ENCODE measurements at places on chromosomes 11 and 22.

GRCh38 chr22:37753746-37754145, 54.0 kb upstream of the GCAT start:
- DNase-seq: no peak

- no peak for DNase-seq
Measured at GRCh38 chr11:62719302-62719978, 7.8 kb downstream of the HNRNPUL2 start.

DNA sequence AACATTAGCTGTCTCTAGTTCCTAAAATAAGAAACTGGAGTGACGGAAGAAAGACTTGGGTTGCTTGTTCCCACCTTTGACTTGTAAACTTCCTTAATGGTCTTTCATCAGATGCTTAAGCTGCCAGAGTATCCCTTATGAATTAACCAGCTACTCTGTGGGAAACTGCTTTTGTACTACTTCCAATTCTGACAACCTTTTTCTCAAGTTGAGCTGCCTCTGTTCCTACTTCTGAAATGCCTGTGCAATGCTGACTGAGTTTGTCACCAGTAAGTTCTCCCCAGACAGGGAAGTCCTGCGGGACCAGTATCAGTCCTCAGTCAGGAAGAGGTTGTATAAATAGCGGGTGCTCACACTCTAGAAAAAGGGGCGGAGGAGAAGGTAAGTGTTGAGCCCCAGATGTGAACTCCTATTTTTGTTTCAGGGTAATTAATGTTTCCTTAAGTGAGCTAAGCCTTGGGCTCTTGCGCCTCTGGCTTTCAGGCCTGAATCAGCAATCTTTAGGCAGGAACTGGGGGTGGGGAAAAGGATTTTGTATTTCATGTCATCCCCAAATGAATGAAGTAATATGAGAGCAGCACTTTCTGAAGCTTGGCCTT, 67.2 kb downstream of the CECR2 start:
- DNase-seq: no peak

DNA sequence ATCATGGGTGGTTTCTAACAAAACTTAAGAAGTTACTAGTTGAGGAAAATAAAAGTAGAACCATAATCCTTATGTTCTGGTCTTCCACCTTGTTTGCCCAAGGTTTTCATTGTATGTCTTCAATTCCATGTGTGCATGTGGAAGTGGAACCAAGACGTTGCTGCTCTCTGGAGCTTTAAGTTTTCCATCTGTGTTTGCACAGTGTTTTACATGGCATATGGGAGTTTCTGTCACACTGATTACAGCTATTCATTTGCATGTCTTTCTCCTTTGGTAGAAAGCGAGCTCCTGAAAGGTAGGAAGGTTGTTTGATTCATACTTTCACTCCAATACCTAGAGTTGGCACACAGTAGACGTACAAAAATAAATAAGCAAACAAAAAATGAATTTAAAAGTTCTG, 112.6 kb upstream of the LUZP2 start:
- no peak for DNase-seq

DNA sequence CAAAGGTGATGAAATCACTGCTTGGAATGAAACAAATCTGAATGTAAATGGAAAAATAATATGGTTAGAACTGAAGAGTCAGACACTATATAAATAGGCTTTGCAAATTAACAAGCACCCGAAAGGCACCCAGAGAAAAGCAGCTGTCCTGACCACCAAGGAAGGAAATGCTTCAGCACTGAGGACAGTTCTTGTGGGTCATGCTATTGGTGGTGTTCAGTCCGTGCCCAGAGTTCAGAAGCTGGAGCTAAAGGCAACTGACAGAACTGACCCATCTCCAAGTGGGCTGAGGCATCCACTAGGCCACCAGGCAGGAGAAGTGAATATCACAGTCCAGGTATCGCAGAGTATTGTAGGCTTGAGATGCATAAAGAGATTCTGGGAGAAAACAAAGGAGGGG, 208.9 kb downstream of the OPCML start:
- no peak for DNase-seq

DNA sequence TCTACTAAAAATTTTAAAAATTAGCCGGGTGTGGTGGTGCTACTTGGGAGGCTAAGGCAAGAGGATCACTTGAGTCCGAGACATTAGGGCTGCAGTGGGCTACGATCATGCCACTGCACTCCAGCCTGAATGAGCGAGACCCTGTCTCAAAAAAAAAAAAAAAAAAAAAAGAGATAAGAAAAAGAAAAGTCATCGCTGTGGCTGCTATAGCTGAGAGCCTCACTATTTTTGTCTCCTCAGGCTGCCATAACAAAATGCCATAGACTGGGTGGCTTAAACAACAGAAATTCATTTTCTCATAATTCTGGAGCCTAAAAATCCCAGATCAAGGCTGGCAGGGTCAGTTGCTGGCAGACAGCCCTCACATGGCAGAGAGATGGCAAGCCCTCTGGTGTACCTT, 30.1 kb upstream of the DEPDC7 start:
- DNase-seq: no peak

DNA sequence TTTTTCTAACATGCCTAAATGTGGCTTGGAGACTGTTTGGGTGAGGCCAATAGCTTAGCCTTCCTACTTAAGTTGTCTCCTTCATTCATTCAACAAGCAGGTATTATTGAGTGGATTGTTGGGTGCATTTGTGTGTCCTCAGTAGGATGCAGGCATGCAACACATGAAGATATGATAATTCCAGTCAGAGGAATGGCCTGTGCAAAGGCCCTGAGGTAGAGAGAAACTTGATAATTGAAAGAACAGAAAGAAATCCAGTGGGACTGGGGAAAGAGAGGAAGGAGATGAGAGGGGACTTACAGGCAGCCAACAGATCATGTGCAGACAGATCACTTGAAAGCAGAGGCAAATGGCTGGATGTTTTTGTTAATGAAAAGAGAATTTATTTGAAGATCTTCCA, 15.3 kb upstream of the PRAME start:
- no peak for DNase-seq

- DNase-seq: no peak
Measured at GRCh38 chr22:29320546-29320945, 5.0 kb upstream of the RASL10A start.

GRCh38 chr11:33557201-33557600, 143.4 kb downstream of the C11orf91 start:
- no peak for DNase-seq

DNA sequence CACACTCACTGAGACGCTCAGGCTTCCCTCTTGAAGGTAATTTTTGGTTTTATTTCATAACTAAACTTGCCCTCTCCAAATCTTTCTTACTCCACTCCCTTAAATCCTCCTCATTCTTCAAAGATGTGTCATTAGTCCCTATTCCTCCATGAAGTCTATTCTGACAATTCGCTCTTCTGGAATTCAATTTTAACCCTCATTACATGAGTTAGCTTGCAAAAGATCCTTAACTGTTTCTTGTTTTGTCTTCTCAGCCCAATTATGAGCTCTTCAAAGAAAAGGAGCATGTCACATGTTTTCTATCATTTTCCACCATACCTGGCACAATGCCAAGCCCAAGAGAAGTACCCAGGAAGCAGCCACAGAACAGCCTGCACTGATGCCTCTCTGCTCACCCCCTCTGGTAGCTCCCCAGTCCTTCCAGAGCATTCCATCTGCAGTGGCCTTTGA, 13.0 kb downstream of the GALNT18 start:
- no peak for DNase-seq

- no peak for DNase-seq
Measured at GRCh38 chr11:114986365-114986764, 308.0 kb downstream of the NXPE2 start.

GRCh38 chr11:772429-773390, 4.6 kb downstream of the GATD1 start:
- DNase-seq: no peak

- peak; percentile 93 for DNase-seq
Measured at GRCh38 chr11:114059278-114059983, at the start of gene ZBTB16. TSS of gene ZBTB16 (plus strand) at chr11:114059711. CDS start at chr11:114063301, 3,590 bp downstream.

- peak; percentile 90 for DNase-seq
Measured at GRCh38 chr11:117823946-117824420, 561 bp downstream of the FXYD2 start.

DNA sequence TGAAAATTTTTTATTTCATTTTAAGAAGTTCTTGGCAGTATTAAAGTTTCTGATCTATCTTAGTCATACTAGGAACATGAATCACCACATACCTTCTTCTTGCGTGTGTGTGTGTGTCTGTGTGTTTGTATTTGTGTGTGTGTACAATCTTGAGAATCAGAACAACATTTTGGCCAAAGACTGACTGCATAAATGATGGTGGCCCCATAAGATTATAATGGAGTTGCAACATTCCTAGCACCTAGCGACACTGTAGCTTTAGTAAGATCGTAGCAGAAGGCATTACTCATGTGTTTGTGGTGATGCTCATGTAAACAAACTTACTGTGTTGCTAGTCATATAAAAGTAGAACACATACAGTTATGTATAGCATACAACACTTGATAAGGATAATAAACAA, 205.4 kb downstream of the FAM76B start:
- no peak for DNase-seq

DNA sequence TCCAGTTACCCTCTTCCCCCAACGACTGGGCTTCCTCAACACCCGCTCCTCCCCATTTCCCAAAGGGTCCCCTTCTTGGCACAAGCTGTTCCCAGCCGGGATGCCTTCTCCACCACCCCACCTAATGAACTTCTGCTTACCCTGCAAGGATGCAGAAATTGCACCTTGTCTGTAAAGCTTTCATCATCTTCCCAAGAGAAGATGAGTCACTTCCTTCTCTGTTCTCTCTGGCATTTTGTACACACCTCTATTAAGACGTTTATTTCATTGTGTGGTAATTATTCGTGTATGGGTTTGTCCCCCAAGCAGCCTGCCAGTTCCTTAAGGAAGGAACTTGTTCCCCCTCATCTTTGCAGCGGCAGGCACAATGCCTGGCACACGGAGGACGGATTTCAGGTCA, 351.1 kb downstream of the CADM1 start:
- DNase-seq: no peak

DNA sequence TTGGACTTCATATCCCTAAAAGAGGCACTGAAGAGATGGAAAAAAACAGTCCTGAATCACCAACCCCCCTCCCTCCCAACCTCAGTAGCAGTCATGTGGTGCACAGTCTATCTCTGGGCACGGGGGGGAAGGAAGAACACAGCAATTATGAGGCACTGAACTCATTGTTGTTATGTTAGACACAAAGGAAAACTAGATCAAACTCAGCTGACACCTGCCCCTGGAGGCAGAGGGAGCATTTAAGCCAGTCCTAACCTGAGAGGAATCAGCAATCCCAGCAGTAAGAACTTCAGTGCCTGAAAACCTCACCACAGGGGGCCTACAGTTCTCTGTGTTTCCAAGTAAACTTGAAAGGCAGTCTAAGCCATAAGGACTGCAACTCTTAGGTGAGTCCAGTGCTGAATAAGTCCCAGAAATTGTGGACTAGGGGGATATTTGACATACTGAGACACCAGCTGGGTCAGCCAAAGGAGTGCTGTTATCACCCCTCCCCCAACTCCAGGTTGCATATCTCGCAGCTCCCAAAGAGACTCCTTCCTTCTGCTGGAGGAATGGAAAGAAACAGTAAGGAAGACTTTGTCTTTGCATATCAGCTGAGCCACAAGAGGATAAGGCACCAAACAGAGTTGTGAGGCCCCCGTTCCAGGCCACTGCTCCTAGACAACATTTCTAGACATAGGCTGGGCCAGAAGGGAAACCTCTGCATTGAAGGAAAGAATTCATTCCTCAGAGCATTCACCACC, 72.5 kb downstream of the GLYATL1 start:
- DNase-seq: no peak

DNA sequence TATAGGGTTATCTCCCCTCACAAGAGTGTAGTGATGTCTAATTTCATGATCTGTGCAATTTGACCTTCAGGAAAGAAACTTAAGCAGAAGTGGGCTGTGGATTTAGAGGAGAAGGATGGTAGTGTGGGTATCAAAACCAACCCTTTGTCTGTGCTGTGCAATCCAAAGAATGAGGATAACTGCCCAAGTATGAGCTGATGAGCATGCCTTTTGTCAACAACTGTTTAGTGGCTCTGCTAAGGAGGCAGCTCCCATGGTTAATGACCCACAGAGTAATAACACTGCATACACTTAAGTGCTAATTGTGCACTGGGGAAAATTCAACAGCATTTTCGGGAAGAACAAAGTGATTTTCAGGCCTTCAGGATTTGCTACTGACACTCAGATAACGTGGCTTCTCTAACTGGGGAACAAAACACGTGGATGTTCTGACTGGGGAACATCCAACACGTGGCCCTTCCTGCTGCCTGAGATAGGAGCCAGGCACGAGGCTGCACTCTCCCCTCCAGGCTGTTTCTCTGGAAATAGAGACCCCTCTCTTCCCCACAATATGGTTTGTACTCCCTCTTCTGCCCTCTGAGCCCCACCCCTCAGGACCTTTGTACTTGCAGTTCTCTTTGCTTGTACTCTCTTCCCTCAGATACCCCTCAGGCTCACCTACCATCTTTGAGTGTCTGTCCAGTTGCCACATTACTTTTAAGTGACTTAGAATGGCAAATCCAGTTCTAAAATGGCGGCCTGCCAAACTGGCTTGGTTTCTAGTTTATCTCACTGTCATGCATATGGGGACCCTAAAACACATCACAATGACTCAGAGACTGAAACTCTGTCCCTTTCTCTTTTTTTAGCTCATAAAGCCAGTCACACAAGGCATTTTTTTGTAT, 234.9 kb upstream of the POU2AF2 start:
- no peak for DNase-seq

DNA sequence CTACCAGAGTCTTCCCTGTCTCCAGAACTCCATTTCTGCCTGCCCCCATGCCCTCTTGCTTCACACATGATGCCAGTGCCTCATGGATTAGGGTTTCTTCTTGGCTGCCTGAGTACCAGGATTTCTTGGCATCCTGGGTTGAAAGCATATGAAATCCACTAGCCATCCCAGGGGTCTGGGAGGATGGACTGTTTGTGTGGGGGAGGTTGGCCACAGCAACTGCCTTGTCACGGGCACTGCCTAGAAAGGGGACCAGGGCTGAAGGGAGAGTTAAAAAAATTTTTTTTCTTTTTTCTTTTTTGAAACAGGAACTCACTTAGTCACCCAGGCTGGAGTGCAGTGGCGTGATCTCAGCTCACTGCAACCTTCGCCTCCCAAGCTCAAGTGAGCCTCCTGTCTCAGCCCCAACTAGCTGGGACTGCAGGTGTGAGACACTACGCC, 4.2 kb downstream of the USP35 start:
- no peak for DNase-seq

- DNase-seq: no peak
Measured at GRCh38 chr22:22616636-22617035, 27.8 kb upstream of the GGTLC2 start.

- peak; percentile 98 for DNase-seq
Measured at GRCh38 chr11:75814677-75815344, at the start of gene UVRAG. TSS of gene UVRAG (plus strand) at chr11:75815210. CDS start at chr11:75815408, 198 bp downstream.

DNA sequence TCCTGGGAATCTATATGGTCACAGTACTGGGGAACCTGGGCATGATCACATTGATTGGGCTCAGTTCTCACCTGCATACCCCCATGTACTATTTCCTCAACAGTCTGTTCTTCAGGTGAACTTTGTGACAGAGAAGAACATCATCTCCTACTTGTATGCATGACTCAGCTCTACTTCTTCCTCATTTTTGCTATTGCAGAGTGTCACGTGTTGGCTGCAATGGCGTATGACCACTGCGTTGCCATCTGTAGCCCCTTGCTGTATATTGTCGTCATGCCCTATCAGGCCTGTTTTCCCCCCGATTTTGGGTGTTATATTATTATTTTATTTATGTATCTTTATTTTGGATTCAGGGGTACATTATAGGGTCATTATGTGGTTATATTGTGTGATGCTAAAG, 2.4 kb upstream of the OR8G1 start:
- DNase-seq: no peak

GRCh38 chr11:44857490-44858090, 93.1 kb downstream of the TP53I11 start:
- DNase-seq: no peak
